CD4-positive, alpha-beta T cell treated with Interleukin-21 for 1 hour (primary cell): ENCODE measurements at places on chromosomes 13 and 19.

DNA sequence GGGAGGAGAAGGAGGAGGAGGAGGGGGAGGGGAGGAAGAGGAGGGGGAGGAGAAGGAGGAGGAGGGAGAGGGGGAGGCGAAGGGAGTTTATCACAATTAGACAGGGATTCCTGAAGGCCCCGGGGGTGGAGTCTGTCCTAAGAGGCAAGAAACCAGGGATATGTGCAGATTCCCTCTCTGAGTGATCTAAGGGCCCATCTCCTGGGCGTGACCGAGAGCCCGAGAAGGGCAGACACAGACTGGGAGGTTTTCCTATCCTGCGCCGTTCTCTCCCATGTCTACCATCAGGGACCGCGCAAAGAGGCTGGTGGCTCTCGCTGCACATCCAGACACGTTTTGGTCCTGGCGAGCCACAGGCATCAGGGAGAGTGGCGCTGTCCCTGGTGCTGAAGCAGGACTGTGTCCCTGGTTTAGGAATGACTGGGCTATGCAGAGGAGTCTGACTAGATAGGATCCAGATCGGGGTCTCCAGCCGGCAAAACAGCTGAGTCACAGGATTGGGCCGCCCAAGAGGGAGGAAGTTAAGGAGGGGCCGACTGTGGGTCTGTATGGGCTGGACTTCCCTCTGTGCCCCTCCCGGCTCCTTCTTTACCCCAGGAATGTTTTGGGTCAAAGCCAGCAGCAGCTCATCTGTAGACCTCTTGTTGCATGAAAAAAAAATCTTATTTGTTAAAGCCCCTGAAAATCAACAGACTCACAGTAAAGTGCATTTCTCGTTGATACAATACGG lies 17.9 kb upstream of the ZNF175 start:
- peak; percentile 17 for DNase-seq

DNA sequence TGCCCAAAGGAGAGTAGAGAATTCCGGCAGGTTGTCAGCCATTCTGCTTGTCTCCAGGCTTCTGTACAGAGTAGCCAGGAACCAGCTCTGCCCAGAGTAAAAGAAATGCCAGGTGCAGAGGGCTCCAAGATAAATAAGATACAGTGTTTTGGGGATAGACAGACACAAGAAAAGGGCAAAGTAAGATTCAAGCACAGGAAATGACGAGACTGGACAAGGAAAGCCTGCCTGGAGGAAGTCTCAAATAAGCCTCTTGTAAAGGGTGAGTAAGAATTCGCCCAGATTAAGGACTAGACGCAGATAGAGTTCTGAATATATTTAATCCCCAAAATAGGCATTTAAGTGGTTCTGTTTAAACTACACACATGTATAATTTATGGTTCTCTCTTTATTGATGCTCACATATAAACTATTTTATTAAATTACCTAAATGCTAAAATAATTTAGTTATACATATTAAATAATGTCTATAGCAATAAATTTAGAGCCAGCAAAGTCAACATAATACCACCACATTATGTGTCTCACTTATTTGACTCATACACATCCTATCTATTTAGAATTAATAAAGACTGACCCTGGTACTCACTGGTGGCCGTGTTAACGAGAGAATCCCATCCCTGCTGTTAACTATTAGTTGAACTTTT lies 98.4 kb upstream of the RAP2A start:
- DNase-seq, result no peak

GRCh38 chr13:80338781-80339562 lies 2.0 kb downstream of the SPRY2 start:
- no peak for DNase-seq

DNA sequence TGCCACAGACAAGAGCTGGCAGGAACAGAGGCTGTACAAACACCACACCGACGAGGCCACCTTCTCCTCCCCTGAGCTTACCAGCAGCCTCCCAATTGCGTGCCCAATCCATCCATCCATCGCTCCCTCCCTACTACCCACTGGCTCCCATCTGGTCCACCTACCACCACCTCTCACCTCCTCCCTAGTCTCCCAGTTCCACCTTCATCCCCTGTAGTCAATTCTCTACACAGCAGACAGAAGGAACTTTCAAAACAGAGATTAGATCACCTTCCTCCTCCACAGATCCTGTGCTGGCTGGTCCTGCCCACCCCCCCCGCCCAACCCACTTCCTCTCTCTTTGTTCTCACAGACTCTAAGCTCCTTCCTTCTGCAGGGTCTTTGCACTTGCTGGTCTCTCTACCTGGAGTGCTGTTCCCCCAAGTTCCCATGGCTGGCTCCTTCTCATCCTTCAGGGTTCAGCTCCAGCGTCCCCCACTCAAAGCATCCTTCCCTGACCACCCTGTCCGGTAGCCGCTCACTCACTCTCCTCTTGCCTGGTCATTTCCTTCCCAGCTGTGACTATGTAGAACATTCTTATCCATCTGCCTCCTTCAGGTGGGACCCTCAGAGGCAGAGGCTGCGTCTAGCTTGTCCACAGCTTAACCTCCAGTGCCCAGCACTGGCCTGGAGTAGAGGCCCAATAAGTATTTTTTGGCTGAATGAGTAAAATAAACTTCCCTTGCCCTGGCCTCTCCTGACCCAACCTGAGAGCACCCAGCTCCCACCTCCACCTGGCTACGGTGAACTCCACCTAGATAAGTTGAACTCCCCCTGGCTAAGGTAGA lies 23.0 kb downstream of the PIN1 start:
- DNase-seq, result peak; percentile 48

DNA sequence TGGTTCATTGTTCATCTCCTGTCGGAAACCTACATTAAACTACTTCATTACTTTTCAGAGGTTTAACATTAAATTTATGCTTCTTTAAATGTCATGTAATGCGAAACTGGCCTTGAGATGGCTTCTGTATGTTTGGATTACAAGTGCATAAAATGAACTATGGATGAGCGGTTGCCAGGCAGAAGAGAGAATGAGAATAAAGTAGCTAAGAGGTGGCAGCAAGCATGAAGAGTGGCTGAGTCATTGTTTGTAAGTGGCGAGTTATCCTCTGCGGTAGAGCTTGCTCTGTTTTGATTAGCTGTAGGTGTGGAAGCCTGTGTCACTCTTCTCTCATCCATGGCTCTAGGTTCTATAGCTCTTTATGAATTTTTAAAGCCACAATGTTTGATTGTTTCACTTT lies 1139.6 kb upstream of the PCDH9 start:
- no peak for DNase-seq

GRCh38 chr13:50846861-50847475 lies 3.5 kb upstream of the DLEU7 start:
- no peak for DNase-seq

DNA sequence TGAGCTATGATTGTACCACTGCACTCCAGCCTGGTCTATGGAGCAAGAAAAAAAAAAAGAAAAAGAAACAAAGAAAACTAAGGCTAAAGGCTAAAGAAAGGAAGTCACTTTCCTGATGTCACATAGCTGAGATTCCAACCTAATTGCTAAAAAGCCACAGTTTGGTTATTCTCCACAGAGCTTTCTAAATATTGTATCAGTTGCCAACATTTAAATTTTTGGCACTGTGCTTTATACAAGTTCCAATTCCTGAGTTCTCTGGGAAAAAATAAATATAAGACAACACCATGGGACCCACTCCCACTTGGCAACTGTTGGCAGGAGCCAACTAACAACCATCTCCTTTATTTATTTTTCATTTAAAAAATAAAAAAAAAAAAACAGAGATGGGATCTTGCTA lies 11.2 kb upstream of the LYPD3 start:
- no peak for DNase-seq

GRCh38 chr19:15892012-15892411 lies 5.9 kb downstream of the CYP4F2 start:
- DNase-seq, result no peak

DNA sequence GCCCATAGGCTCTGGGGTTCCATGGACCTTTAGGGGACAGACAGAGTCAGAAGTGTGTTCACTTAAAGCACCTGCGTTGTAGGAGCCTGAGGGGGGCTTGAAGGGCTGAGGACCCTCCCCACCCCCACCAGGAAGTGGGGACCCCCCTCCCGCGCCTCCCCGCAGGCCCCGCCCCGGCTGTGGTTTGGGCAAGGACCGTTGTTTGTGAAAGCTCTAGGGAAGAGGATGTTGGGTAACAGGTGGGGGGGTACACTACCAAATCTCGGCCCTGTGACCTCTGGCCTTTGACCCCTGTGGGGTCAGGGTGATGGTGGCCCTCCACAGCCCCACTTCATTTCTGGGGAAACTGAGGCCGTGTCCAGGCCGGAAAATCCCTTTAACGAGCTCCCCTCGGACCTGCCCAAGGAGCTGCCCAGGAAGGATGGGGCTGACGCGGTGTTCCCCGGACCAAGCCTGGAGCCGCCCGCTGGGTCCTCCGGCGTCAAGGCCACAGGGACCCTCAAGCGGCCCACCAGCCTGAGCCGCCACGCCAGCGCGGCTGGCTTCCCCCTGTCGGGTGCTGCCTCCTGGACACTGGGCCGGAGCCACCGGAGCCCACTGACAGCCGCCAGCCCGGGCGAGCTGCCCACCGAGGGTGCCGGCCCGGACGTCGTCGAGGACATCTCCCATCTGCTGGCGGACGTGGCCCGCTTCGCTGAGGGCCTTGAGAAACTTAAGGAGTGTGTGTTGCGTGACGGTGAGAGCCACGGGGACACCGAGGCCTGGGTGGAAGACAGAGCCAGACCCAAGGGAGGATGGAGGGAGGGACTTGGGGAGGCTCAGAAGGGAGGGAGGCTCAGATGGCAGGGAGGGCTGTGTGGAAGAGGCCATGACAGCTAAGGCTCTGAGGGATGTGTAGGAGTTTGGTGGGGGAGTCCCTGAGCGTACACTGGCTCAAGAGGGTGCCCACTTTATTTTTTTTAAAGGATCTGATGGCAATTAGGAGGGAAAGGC lies 1.3 kb downstream of the ARHGAP45 start:
- DNase-seq, result peak; percentile 83

GRCh38 chr13:50033725-50034124 lies 18.5 kb downstream of the KCNRG start:
- DNase-seq, result no peak

DNA sequence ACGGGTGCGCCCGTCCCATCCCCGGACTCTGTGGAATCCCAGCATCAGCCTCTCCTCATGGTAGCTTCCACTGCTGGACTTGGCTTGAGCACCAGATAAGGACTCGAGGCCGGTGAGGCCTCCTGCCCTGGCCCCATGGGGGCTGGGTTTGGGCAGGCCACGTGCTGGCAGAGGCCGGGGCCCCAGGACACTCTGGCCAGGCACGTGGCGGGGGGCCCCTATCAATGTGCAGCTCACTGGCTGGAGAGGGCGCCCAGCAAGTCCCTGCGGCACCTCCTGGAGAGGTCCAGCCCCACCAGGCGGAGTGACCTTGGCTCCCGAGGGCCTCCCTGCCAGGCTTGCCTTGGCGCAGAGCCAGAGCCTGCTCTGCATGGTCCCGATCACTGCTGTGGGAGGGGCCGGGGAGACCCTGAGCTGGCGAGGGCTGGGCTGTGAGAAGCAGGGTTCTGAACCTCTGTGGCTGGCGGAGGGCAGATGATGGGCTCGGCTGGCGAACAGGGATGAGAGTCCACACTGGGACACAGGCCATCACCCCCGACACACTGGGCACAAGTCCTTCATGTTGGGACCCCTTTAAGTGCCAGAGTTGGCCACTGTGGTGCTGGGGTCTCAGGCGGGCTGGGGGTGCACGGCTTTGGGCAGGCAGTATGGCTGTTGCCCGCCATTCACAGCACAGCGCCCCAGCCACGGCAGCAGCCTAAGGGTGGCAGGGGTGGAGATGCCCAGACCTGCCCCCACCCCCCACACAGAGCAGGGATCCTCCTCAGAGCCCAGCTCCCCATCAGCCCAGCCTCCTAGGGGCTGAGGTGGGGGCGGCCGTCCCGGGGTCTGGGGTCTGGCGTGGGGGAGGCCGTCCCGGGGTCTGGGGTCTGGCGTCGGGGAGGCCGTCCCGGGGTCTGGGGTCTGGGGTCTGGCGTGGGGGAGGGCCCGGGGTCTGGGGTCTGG lies 19.1 kb downstream of the CEBPG start:
- DNase-seq, result no peak

GRCh38 chr13:46640843-46641242 lies 87.9 kb downstream of the LRCH1 start:
- DNase-seq, result no peak

DNA sequence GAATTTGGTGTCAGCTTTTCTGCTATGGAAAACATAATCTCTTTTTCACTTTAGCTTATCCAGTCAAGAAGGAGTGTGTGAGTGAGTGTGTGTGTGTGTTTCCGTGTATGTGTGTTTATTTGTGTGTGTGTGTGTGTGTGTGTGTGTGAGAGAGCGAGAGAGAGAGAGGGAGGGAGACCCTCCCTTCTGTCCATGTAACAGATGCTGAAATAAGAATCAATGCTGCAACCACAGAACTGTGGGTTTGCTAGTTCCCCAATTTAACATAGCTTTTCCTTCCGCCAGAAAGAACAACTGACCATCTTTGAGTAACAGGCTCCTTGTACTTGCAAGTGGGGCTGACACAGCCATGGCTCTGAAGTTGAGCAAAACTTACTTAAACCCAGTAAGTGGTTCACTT lies 5.2 kb downstream of the LCP1 start:
- peak; percentile 61 for DNase-seq

GRCh38 chr19:2027361-2027760 lies 11.8 kb upstream of the BTBD2 start:
- no peak for DNase-seq

- no peak for DNase-seq
These were observed 536 bp upstream of the NCR1 start for GRCh38 chr19:54905421-54905802.

DNA sequence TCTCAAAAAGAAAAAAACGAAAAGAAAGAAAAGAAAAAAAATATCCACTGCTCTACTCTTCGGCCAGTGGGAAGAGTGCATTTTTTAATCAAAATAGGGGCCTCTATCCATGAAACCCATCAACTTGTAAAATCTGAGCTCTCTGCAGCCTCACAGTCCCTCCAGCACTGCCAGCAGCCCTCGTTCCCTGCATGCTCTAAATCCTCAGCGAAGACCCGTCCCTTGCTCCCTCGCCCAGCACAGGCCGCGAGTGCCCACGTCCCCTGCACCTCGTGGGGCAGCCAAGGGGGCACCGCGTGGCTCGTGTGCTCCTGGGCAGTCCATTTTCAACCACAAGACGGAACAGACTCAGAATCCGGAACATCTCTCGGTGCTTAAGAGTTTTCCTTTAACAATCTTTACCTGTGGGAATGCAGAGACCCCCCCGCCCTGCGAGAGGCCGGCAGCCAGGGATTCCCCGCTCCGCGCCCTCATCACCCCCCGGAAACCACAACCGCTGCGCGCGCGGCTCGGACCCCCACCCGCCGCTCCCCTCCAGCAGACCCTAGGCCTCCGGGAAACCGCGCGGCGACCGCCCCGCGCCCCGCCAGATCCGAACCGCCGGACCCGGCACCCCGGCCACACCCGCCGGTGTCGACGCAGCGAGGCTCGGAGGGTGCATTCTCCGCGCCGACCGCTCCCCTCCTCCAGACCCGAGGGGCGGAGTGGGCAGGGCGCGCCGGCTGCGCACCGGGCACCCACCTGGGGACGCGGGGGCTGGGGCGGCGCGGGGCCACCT lies 638 bp downstream of the ANKRD27 start:
- DNase-seq, result peak; percentile 43

GRCh38 chr19:10988921-10989320 lies 28.1 kb downstream of the SMARCA4 start:
- DNase-seq, result no peak

GRCh38 chr19:2374808-2375207 lies 14.7 kb downstream of the TMPRSS9 start:
- no peak for DNase-seq
